Naive thymus-derived CD8-positive, alpha-beta T cell (primary cell): ENCODE measurements at places on chromosomes 1 and 21.

DNA sequence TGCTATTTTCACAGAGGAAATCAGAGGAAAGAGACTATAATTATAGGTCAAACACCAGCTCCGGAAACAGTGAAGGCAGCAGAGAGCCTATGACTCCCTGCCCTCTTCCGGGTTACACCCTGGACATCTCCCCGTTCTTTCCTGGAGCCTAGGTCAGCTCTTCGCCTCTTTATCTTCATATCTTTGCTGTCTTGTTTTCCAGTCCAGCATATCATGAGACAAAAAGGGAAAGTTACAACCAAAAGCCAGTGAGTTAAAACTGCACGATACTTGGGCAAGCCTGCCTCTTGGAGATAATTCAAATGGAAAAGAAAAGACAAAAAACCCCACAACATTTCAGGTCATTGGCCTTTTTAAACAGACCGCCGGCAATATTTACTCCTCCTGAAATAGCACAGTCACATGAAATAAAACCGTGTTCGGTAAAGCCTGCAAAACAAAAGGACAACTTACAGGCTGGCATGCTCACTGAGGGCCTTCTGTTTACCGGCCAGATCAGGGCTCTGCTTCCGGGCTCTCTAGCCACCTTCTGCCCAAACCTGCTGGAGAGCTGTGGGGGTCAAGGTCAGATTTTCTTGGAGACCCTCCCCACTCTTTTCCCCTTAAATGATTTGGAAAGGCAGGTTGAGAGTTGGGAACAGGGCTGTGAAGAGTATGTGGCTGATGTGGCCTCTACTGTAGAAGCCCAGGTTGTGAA, 42.8 kb upstream of the PPP2R5A start:
- DNase-seq: no peak

GRCh38 chr1:19393046-19393445, 80.9 kb downstream of the SLC66A1 start:
- DNase-seq: no peak

DNA sequence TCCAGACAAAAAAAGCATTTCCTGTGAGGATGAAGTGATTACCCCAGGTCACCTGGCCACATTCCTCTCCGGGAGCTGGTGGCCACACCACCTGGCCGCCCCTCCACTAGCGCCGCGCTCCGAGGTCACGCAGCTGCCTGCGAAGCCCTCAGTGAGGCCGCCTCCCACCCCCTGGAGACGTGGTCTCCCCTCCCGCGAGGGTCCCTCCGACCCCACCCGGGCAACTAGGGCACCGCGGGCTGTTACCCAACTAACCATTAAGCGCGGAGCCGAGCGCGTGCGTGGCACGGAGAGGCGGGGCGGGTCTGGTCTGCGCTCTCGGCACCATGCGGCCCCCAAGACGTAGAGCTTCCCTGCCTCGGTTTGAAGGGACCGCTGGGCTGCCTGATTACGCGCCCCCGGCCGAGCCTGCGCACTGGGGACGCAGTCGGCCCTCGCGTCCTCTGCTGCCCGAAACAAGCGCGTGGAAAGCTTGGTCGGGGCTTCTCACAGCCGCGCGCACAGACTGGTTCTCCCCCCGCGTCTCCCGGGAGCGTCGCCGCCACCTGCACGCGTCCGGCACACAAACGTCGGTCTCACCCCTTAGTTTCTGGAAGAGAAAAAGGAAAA, 106.5 kb downstream of the SLC16A1 start:
- DNase-seq: no peak

GRCh38 chr1:222275001-222275728, 272.7 kb downstream of the HHIPL2 start:
- no peak for DNase-seq

- DNase-seq: no peak
These were observed 5.5 kb downstream of the GLIS1 start for GRCh38 chr1:53733447-53733931.

DNA sequence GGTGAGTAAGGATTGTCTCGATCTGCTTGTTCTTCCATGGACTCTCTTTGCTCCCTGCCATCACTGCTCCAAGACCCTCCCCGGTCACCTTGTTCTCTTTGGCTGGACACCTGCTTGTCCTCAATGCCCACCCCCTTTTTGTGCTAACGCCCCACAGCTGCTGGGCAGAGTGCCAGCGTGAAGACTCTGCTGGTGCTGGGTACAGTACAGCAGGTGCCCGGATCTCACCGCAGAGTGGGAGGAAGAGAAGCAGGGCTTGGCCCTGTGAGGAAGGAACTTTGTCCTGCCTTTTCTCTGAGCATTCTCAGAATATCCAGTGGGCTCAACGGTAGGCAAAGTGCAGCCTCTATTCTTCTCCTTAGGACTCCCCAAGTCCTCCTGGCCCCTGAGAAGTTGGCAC, 90.1 kb downstream of the PLXNA2 start:
- DNase-seq: no peak

DNA sequence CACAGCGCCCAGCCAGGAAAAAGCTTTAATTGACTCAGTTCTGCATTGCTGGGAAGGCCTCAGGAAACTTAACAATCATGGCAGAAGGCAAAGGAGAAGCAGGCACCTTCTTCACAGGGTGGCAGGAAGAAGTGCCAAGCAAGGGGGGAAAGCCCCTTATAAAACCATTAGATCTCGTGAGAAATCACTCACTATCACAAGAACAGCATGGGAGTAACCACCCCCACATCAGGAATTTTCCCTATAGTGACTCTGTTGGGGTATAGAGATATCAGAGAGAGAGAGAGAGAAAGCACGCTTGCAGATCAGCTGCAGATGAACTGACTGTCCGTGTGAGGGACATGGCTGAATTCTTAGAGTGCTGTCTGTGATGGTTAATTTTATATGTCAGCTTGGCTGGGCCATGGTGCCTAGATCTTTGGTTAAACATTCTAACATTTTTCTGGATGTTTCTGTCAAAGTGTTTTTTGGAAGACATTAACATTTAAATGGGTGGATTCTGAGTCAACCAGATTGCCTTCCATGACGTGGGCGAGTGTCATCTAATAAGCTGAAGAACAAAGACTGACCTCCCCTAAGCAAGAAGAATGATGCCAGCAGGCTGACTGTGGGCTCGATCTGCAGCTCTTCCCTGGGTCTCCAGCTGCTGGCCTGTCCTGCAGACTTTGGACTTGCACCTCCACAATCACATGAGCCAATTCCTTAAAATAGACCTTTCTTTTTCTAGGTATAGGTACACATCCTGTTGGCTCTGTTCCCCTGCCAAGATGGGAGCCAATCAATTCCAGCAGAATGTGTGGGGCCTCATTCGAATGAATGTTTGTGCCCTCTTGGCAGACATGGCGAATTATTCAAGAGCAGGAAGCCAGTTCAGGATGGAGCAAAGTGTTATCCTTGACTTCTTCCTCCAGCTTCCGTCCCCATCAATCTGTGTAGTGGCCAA, 21.4 kb upstream of the CPT2 start:
- DNase-seq: no peak
